ENCODE measurements at places on chromosomes 7 and 10.

DNA sequence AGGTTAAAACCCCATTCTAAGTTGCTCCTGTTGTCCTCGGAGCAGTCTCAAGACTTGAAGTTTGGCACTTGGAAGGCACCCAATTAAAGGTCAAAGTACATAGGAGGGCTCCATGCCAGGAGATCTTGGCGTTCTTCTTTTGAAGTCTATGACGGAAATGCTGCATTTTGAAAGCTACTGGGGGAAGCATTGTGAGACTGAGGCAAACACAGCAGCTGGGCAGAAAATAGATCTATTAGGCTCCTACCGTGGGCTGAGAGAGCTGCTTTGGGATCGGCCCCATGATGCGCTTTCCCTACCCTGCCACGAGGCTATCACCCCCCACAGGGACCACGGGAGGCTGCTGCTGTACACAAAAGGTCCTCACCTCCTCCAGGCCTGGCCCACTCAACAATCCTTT is 20.0 kb downstream of the KIAA1549 start:
- DNase-seq: no peak

DNA sequence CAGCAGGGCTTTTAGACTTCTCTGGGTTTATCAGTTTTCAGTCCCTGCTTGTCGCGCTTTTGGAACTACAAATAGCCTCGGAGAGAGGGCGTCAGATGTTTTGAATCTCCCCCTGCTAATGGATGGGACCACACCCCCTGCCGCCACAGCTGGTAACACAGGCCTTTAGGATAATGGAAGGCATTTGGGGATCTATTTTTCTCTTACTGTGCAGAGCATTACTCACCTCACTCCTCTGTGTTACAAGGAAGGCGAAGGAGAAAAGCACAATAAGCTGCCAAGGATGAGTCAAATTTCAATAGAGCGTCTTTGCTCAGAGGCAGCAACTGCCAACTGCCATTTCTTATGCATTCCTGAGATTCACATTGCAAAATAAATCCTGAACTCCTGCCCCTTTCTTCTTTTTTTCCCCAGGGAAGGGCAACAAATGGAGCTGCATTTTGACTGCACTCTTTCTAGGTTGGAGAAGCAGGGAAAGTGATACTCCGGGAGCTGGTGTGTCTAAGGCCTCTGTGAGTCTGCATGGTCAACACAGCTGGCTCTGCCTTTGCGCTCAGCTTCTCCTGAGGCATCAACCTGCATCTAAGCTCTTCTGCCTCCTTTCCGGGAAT is 31.5 kb upstream of the SMNDC1 start:
- DNase-seq: peak; percentile 46

DNA sequence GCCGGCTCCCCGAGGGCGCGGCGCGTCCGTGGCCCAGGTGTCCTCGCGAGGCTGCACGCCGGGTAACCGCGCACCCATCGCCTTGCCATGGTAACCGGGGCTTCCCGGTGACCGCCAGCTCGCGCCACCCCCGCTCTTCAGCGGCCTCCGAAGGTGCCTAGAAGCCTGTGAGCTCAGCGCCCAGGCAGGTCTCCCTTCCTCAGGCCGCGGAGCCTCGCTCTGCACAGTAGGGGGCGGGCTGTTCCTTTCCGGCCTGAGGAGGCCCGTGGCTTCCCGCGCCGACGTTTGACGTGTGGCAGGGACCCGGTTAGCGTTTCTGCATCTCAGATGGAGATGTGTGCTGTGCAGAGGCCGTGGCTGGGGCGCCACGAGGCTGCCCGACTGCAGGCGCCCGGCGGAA is 117.1 kb downstream of the DYNC2I1 start:
- DNase-seq: no peak

DNA sequence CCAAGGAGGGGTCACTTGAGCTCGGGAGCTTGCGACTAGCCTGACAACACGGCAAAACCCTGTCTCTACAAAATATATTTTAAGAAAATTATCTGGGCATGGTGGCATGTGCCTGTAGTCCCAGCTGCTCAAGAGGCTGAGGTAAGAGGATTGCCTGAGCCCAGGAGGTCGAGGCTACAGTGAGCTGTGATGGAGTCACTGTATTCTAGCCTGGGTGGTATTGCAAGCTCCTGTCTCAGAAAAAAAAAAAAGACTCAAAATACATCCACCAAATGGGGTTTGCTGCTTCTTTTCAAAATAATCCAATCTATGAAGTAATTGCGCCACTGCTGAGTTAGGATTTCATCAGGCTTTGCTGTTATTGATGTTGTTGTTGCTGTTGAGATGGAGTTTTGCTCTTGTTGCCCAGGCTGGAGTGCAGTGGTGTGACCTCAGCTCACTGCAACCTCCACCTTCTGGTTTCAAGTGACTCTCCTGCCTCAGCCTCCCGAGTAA is 11.1 kb upstream of the VIM start:
- no peak for DNase-seq

DNA sequence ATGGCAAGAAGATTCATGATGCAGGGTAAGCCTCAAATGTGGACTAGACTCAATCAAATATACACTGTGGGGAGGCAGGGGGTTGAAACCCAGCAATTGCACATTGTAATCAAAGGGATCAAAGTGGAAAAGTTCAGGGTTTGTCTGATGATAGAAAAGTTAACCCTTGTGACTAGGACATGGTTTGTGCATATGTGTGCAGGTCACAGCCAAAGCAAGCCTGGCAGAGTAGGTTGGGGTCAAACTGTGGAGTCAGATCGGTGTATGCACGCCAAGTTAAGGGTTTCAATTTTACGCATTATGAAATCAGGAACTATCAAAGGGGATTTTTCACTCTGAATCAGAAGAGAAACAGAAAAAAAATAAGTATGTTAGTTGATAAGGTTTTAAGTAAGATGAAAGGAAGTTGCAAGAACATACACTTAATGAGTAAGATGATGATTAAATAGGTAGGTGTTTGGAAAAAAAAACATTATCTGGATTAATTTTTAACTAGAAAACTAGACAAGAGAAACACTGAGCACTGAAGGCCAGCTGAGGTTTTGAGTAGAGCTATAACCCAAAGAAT is 188.3 kb downstream of the DGKB start:
- no peak for DNase-seq

DNA sequence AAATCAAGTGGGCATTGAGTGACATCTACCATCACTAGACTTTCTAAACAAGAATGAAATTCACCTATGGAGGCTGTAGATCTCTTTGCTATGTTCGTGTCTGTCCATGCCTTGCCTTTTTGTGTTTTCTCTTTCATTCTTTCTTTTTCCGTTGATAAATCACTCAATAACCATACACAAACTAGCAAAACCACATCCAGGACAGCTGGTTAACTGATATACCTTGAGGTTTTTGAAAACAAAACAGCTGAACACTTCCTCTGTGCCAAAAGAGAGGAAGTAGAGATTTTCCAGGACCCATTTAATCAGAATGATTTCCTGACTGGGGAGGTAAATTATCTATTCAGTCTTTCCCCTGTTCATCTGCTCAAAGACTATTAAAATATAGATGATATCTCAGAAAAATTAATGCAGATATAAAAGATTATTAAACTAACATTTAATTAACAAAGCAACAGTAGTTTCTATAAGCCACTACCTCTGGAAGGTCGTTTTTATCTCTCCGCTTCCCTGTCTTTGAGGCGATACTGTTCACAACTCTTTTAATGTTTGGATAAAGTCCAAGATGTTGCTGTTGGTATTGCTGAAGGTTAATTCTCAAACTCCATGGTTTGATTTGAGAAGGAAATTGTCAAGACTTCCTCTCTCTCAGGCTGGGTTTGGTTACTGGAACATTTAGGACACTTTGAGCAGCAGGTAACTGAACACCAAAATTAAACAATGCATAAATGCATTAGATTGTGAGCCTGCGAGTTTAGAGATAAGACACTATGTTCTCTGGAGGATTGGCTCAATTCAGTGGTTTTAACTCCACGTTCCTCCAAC is 24.4 kb upstream of the C10orf67 start:
- DNase-seq: no peak

- no peak for DNase-seq
Measured at GRCh38 chr7:87036985-87037384, 22.5 kb downstream of the ELAPOR2 start.

- no peak for DNase-seq
Measured at GRCh38 chr10:15627617-15628196, 92.0 kb downstream of the ITGA8 start.

GRCh38 chr7:24922099-24922773 is 57.7 kb downstream of the OSBPL3 start:
- DNase-seq: no peak

DNA sequence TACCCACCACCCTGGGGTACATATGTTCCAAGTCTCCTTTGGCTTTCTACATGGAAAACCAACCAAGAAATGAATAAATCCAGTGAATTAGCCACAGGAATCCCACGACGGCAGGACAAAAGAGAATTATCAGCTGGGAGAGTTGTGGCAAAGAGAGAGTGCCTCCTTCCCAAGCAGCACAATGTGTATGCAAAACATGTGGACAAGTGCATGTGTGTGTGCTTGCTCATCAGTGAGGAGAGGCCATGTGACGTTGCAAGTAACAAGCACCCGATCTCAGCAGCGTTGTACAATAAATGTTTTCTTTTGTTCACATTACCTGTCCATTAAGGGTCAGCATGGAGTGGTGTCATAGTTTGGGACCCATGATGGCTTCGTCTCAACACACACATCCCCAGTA is 50.0 kb upstream of the EMX2 start:
- DNase-seq: no peak

DNA sequence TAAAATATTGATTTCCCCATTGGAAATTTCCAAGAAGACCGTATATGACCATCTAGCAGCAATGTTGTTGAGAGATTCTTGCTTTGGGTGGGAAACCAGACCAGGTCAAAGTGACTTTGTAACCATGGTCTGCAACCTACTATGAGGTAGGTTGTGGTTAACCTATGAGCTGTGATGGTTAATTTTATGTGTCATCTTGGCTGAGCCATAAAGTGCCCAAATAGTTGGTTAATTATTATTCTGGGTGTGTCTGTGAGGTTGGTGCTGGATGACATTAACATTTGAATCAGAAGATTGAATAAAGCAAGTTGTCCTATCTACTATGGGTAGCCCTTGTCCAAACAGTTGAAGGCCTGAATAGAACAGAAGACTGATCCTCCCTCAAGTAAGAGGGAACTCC is 18.3 kb upstream of the RALA start:
- DNase-seq: no peak

DNA sequence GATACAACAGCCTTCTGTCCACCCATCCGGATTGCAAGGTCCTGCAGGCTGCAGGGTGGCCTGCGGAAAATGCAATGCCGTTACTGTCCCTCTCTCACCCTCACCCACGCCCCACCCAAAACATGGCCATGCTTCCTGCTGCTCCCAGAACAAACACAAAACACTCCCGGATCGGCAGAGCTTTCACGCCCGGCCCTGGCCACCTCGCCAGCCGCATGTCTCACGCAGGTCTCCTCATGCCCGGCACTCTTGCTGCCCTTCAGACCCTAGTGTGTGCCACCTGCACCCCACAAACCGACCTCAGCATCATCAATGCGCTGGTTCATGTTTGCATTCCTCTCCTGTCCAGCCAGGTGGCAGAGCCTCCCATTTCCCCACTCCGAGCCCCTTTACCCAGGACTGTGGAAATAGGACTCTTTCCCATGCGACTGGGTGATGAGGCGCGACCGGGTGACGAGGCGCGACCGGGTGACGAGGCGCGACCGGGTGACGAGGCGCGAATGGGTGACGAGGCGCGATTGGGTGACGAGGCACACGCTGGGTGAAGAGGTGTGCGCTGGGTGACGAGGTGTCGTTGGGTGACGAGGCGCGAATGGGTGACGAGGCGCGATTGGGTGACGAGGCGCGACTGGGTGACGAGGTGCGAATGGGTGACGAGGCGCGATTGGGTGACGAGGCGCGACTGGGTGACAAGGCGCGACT is 8.9 kb upstream of the NOM1 start:
- no peak for DNase-seq

- DNase-seq: no peak
Measured at GRCh38 chr10:106992055-106992454, 172.5 kb downstream of the SORCS1 start.

- DNase-seq: no peak
Measured at GRCh38 chr7:70634610-70635068, 497.3 kb upstream of the GALNT17 start.

DNA sequence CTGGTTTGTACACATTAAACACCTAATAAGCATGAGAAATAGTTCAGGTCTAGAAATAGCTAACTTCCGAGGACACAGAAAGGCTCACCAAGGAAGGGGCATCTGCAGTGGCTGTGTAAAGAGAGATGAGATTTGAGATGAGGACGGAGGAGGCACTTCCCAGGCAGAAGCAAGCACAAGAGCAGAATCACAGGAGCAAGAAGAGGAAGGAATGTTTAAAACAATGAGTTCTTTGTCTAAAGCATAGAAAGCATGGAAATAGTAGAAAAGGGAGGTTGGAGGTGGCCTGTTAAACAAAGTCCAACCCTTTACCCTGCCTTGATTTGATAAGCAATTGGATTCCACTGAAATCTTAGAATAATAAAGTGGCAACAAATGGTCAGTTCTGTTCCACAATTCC is 11.6 kb upstream of the PON3 start:
- no peak for DNase-seq

DNA sequence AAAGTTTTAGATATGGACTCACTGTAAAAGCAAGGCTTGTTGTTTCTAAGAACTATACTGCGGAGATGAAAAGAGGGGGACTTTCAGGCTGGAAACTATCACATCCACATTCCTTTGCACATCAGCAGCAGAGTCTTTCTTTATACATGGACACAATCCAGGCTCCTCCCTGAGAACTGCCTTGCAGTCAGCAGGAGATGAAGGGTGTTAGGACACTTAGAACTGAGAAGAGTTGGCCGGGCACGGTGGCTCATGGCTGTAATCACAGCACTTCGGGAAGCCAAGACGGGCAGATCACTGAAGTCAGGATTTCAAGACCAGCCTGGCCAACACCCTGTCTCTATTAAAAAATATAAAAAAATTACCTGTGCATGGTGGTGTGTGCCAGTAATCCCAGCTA is 9.7 kb upstream of the GARS1 start:
- no peak for DNase-seq

DNA sequence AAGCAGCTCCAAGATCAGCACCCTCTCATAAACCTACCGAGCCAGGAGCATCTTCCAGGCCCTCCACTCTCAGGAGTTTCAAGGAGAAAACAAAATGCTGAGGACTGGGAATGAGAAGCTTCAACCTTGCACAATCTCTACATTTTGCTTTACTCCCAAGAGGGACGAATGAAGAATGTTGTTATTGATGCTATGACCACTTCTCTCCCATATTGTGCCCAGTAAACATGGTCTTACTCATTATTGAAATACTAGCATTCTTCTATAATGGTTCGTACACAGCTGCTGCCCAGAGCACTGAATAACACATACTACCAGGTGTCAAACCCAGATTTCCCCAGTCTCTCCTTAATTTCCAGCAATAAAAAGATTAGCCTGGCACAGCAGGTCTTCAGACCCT is 63.4 kb upstream of the BET1 start:
- DNase-seq: no peak

GRCh38 chr10:109906316-109906715 is 17.0 kb downstream of the XPNPEP1 start:
- no peak for DNase-seq

- no peak for DNase-seq
Measured at GRCh38 chr10:49601857-49602256, 8.3 kb upstream of the SLC18A3 start.

- DNase-seq: no peak
Measured at GRCh38 chr10:31739711-31740110, 188.9 kb downstream of the ARHGAP12 start.

All from cerebellar cortex (tissue), 1 donor.